ENCODE measurements at places on chromosomes 7 and 10.
A peak's percentile ranks its signal among the peaks of the same experiment; 100 is the strongest.

DNA sequence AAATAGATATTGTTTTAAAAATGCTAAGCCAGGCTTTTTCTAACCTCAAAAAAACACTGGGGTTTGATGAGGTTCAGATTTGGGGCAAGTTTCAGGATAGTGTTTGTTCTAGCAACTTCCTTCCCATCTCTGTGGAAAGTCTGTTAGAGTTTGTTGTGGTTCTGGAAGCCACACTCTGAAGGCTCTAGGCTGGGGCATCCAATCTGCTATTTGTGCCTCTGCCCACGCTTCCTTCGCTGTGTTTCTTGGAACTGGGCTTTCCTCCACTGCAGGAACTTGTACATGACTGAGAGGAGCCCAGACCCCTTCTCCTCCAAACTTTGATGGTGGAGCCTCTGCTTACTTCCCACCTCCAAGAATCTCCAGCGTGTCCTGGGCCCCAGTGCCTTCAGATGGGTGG is 108.5 kb upstream of the SLC25A13 start:
- DNase-seq = no peak

GRCh38 chr7:55508221-55509011 is 63.9 kb downstream of the VOPP1 start:
- DNase-seq = peak; percentile 16

DNA sequence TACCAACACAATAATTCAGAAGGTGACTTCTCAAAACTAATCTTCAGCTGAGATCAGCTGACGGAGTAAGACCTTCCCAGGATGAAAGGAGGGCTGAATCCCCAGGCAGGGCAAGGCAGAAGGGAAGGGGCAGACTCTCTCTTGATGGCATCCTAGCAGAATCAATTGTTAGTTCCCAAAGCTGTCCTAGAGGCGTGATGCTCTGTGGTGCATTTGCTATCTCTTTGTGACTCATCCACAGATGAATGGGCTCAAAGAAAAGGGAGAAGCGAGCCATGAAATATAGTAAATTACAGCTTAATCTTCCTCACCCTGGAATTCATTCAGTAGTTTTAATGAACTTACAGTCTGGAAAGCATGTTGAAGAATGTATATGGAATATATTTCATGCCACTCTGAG is 37.2 kb downstream of the PDE1C start:
- no peak for DNase-seq

GRCh38 chr7:115116773-115117715 is 195.2 kb downstream of the MDFIC start:
- DNase-seq = peak; percentile 81

DNA sequence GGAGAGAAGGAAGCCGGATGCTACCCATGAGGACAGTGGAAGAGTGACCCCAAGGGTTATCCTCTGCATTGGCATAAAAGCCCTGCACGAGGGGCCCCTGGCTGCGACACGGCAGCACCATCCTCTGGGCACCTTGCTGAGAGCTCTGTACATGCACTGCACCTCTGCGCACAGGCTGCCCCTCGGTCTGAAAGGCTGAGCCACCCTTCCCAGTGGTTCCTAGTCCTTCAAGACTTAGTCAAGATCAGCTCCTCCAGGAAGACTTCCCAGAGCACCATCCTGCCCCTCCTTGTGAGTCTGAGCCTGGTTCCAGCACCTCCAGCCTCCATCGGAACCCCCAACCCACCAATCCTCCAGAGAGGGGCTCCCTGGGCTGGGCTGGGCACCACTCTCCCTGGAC is 37.9 kb upstream of the CNPY1 start:
- DNase-seq = no peak
